ENCODE measurements at places on chromosomes 3 and 15.

DNA sequence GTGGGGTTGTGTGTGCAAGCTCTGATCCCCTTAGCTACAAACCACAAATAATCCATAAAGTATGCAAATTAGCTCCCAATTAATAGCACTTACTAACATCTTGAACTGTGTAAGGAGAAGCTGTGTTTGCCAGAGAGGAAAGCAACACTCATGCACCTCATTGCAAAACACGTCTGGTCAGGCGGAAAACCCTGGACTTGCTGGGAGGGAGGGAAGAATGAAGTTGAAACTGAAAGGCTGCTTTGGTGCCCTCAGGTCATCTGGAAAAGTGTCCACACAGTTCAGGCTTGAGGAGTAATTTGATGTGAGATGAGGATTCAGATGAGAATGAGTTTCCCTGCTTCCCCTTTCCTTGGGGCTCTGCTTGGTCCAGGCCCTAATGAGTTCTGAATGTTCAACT is 185.5 kb upstream of the ANKRD28 start:
- DNase-seq: no peak

DNA sequence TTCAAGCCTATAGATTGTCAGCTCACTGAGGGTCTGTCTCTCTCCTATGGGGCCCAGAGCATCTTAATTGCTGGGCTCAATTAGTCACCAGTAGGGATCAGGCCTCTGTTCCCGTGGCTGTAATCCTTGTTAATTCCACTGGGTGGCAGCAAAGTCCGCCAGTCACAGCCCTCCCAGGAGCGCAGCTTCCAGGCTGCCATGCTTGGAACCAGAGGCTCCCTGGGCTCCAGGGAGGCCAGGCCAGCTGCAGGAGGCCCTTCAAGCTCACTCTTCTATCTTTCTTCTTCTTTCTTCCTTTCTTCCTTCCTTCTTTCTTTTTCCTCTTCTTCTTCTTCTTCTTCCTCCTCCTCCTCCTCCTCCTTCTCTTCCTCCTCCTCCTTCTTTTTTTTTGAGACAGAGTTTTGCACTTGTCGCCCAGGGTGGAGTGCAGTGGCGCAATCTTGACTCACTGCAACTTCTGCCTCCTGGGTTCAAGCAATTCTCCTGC is 14.4 kb downstream of the RNU5B-1 start:
- DNase-seq: peak; percentile 73

GRCh38 chr3:89113344-89113743 is 5.9 kb downstream of the EPHA3 start:
- no peak for DNase-seq

GRCh38 chr3:51955893-51956770 is 951 bp downstream of the GPR62 start:
- DNase-seq: peak; percentile 56

DNA sequence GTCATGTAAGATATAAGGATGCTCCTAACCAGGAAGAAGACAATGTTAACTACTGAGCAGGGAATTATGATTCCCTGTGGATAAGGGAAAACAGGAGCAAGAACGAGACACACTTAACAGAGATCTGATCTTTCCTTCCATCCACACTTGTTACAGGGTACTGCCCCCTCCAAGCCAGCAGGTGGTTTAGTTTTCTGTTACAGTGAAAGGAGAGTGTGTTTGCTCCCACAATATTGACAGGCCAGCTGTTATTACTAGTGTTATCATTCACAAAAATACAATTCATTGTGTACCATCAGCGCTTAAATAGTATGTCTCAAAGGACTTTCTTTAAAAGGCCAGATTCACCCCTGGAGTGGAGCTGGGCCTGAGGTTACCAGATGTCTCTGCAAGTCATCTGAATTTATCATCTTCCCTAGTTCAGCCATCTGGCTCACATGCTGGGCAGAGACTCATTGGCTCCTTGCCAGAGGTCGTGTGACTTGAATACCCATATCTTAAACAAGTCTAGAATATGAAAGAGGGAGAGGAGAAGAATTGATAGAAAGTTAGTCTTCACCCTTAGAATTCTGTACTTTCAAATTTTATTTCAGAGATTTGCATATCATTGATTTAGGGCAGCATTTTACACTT is 16.8 kb upstream of the FMN1 start:
- no peak for DNase-seq

DNA sequence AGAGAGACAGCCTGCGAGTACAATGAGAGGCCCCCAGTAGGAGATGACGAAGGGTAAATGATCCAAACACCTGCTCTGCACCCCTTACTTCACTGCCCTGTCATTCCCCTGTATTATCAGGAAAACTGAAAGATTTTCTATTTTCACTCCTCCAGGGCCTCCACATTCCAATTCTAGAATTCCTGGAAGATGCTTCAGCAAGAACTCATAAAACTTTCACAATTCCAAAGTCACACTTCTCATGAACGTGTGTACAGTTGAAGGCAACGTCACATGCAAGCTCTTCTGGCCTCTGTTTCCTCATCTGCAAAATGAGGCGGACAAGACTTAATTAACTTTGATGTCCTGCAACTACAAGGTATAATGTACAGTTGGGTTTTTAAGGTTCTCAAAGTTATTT is 62.8 kb upstream of the SPATA12 start:
- DNase-seq: no peak

GRCh38 chr3:191397771-191398170 is 63.2 kb upstream of the PYDC2 start:
- DNase-seq: no peak

DNA sequence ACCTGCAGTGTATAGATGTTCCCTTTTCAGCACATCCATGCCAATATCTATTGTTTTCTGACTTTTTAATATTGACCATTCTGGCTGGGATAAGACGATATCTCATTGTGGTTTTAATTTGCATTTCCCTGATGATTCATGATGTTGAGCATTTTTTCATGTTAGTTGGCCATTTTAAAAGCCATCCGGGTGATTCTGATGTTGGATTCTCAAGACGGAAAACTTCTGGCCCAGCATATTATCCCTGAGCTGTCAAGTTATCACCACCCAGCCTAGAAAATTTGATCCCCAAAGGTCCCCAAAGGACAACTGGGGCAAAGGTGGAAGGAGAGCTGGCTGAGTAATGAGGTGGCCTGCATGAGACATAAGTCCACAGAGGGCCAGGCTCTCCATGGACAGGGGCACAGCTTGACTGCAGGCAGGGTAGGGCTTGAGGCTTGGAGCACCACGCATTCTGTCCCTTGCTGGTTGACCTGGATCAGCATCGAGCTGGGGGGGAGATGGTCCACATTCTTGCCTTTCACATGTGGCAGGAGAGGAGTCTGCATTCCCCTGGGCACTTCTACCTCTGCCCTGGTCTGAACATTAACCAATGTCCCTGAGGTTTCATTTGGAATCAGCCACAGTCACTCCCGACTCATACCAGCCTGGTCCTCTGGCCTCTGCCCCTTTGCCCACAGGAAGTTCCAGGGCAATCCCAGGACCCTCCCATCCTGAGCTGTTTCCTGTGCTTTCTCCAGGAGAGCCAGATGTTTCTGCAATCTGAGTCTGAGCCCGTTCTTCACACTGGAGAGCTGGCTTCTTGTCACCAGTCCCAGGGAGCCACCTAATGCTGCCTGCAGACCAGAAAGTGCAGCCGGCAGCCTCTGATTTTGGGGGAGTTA is 69.2 kb downstream of the ISG20 start:
- no peak for DNase-seq

DNA sequence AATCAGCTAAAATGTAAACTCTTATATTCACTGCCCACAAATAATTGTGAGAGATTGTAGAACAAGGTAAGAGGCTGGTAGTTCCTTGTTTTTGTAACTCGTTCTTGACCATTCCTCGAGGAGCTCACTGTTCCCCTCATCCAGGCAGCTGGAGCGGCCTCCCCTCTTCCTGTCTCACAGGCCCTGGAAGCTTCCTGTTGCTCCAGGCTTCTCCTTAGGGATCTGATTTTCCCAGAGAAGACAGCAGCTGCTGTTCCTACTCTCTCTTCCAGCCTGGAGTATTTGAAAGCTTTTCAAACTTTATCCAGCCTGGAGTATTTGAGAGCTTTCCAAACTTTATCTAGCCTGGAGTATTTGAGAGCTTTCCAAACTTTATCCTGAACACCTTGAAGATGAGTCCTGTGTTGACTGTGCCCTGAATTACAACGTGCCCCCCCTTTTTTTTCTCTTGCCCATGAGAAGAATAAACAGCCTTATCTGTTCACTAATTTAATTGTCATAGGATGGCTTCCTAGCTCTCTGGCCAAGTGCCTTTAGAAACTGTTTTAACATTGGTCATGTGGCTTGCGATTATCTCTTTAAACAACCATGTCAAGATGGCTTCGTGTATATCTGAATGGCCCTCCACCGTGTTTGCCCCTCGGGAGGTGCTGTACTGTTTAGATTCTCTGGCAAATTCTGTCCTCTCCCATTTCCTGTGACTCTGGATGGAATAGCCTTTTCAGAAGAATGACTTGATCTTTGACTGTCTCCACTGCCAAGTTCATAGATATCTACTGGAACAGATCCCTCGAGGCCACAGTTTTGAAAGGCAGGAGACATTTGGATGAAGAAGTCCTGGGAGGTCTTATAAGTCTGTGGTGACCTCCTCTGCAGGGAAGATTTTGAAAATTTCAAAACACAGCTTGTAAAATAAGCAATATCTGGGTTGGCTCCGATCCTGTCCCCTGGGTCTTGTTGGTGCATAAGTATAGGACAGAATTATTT is 4.8 kb downstream of the ADAMTSL3 start:
- no peak for DNase-seq

GRCh38 chr3:31265646-31266428 is 266.9 kb upstream of the STT3B start:
- DNase-seq: no peak

GRCh38 chr15:66713843-66714508 is 11.9 kb downstream of the SMAD6 start:
- no peak for DNase-seq

GRCh38 chr3:114155370-114155821 is 23.5 kb downstream of the DRD3 start:
- DNase-seq: peak; percentile 21

DNA sequence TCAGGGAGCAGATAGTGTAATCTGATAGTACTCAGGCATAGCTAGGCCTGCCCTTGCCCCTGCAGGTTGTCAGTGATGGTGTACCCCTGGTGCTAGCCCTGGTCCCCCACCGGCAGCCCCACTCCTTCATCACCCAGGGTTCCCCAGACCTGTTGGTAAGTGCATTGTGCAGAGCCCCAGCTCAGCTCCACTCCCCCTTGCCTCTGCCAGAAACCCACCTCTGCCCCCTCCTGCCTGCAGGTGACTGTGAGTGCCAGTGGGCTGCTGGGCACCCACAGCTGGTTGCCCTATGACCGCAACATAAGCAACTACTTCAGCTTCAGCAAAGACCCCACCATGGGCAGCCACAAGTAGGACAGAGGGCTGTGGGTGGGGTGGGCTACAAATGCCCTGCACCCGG is 27.5 kb downstream of the NBEAL2 start:
- peak; percentile 5 for DNase-seq

DNA sequence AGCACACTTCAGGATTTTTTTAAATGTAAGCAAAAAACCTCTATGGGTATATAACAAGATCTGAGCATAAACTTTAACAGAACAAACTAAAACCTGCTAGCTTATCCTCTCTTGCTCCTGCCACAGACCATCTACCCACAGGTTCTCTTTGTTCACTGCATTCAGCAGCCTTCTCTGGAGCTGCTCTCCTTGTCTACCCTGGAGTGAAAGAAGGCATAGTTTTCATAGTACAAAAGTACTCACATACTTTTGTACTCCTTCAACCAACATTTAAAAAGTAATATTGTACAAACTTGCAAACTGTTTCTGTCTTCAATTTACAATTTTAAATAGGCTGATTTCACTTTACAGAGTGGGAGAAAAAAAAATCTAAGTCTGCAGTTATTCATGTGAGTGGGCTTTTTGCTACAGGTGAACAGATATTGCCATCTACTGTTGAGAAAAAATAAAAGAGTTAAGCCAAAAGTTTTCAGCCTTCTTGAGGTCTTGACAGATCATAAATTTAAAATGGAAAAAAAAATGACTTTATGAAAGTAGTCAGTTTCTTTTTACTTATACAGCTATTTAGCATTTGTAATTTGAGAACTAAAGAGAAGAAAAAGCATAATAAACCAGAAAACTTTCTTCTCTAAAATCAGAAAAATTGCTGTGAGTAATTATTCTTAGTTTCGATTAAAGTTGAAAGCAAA is 20.4 kb downstream of the TERC start:
- DNase-seq: no peak

- DNase-seq: no peak
Observed at GRCh38 chr3:168443965-168444364, 348.2 kb upstream of the GOLIM4 start.

- no peak for DNase-seq
Observed at GRCh38 chr3:30940740-30941139, 46.3 kb upstream of the GADL1 start.

DNA sequence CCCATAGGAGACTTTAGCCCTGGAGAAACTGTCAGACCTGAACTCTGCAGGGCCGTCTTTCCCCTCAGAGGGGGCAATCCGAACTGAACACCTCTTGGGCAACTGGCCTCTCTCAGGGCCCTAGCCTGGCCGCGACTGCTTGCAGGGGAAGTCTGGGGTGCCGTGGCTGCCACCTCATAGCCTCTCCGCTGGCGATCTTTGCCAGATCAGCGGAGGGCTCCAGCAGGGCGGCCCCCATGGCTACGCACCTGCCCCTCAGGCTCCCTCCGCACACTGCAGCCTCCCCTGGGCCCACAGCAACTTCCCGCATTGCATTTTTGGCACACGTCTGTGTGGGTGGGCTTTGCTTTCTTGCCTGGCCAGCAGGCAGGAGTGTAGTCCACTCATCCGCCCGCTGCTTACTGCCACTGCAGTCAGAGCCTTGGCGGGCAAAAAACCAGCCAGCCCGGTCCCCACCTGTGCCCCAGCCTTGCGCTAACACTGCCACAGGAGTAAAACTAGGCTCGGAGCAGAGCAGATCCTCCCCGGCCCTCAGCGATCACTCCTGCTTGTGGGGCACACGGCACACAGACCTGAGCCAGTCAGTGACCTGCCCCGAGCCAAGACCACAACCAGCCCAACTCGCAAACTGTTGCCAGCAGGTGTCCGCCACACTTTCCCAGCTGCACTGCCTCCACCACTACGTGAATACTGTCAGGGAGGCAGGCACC is 266.8 kb upstream of the CBLB start:
- no peak for DNase-seq

GRCh38 chr3:143755978-143756377 is 92.3 kb downstream of the SLC9A9 start:
- no peak for DNase-seq

- DNase-seq: no peak
Observed at GRCh38 chr3:133995264-133995663, 34.5 kb downstream of the SLCO2A1 start.

DNA sequence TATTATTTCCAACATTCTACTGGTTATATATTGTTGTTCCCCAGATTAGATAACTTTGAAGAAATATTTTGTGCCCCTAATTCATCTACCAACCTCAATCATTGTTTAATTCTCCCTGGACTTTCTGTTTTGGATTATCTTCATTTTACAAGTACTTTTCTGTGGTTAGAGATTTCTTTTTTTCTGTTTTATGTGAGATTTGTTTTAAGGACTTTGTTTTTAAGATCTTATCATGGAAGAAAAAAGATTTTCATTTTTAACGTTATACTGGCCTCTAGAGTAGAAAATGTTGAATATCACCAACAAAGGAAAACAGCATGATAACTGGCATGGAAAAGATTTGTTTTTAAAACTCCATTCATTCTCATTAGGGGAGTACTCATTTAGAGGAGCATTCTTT is 210.9 kb upstream of the KCNMB2 start:
- DNase-seq: no peak

- DNase-seq: no peak
Observed at GRCh38 chr3:182709306-182709705, 84.0 kb upstream of the ATP11B start.

GRCh38 chr3:24158761-24159454 is 213.8 kb downstream of the NR1D2 start:
- DNase-seq: no peak
